ENCODE measurements at places on chromosomes 4 and X.

DNA sequence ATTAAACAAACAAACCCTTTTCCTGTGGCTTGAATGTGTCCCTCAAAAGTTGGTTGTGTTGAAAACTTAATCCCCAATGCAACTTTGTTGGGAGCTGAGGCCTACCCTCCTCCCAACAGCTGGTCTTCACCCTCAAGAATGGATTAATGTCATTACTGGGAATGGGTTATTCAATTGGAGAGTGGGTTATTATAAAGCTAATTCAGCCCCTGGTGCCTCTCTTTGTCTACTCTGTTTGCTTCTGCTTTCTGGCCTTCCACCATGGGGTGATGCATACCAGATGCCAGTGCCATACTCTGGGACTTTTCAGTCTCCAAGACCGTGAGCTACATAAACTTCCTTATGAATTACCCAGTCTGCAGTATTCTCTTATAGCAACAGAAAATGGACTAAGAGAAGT lies 706.5 kb downstream of the CCSER1 start:
- DNase-seq: no peak

GRCh38 chr4:8435656-8436121 lies 4.8 kb downstream of the ACOX3 start:
- DNase-seq: no peak

GRCh38 chrX:73828080-73828720 lies 265.2 kb downstream of the CHIC1 start:
- DNase-seq: no peak

DNA sequence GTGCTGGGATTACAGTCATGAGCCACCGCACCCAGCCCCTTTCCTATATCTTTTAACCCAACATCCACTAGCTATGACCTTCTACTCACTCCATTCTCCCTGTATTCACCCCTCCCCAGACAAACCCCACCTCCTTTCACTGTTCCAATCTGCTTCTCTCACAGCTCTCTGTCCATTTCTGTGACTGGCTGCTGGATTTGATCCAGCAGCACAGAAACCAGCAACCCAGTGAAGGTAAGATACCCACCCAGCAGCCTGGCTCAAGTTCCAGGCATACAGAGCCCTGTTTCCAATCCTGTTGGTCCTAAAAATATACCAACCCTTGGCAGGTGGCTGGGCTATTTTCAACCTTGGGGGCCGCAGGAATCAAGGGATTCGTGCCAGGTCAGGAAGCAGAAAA lies 56.9 kb upstream of the SMIM10 start:
- peak; percentile 17 for DNase-seq

DNA sequence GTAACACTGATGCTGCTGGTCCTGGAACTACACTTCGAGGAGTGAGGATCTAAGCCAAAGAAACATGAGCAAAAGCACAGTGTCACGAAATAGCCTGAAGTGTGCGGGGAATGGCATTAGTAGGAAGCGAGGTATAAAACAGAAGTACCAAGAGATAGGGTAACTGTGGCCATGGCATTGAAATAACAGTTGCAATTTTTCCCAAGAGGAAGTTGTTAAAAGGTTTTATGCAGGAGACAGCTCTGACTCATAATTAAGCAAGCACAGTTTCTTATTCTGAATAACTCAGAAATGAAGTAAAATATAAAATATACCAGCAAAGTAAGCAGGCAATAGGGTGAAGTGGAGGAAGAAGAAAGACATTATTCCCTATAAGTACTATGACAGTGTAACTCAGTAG lies 90.3 kb upstream of the TMEM150C start:
- DNase-seq: no peak

- DNase-seq: no peak
Measured at GRCh38 chr4:182754895-182755294, 162.3 kb downstream of the DCTD start.

DNA sequence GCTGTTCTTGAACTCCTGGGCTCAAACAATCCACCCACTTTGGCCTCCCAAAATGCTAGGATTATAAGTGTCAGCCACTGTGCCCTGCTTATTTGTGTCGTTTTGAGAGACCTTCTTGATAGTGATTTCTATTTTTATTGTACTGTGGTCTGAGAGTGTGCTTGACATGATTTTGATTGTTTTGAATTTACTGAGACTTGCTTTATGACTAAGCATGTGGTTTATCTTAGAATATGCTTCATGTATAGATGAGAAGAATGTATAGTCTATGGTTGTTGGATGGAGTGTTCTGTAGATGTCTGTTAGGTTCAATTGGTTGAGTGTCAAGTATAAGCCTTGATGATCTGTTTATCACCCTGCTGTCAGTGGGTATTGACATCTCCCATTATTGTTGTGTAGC lies 789.3 kb downstream of the IL1RAPL1 start:
- DNase-seq: no peak

DNA sequence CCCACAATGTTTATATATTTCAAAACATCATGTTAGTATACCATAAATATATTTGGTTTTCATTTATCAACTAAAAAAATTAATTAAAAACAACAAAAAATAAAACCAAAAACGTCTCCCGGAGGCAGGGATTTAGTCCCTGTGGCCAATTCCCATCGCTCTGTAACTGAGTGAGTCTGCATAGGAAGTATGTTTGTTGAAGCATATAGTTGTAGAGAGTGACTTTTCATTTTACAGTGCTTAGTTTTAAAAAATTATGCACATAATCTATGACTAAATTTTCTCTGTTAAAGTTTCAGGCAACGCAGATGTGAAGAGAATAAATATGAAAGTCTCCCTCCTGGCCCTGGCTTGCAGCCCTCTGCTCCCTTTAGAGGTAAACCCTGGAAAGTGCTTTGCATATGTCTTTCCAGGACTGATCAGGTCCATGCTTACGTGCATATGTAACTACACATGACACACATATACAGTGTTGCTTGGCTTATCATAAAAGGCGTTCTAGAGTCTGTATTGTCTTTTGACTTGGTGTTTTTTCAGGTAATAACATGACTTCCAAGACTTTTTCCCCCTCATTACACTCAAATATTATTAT lies 63.4 kb upstream of the SORBS2 start:
- no peak for DNase-seq

DNA sequence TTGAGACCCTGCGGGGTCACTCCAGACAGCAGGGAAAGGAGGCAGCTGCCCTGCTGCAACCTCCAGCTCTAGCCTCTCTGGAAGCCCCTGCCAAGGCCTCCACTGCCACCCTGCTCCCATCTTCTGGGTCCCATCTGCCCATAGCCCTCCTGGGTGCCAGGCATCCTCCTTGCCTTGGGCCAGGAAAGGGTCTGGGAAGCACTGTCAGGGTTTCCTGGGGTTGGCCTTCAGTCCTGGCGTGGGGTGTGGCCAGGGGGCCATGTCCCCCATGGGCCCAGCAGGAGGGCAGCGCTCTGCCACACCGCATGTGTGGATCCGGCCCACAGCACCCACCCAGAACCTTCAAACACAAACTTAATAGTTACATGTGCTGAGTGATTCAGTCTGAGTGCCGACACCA lies 3.4 kb upstream of the CPLX1 start:
- no peak for DNase-seq

- DNase-seq: no peak
Measured at GRCh38 chr4:41199788-41200187, 14.6 kb downstream of the APBB2 start.

- DNase-seq: no peak
Measured at GRCh38 chr4:11111876-11112275, 316.8 kb downstream of the HS3ST1 start.

- DNase-seq: no peak
Measured at GRCh38 chr4:17098401-17098800, 200.0 kb upstream of the LDB2 start.

DNA sequence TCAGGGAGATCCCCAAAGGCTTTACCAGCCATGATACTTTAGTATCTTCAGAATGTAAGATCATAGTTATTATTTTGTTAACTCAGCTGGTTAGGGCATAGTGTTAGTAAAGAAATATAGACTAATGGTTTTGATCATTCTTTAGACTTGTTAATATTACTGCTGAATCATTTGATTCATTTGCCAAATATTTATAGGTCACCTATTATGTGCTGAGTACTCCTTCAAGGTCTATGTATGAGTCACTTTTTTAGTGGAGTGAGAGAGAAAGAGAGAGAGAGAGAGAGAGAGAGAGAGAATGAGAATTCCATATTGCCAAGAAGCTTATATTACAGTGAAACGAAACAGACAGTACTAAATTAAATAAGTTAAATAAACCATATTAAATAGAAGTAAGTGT lies 110.3 kb downstream of the UBE2NL start:
- no peak for DNase-seq

- no peak for DNase-seq
Measured at GRCh38 chr4:170256807-170257206, 167.1 kb upstream of the AADAT start.

GRCh38 chr4:12534684-12535083 lies 949.5 kb downstream of the RAB28 start:
- no peak for DNase-seq

- no peak for DNase-seq
Measured at GRCh38 chr4:91990726-91991125, 313.0 kb upstream of the GRID2 start.

GRCh38 chr4:128604204-128604603 lies 205.3 kb upstream of the JADE1 start:
- DNase-seq: no peak

- peak; percentile 57 for DNase-seq
Measured at GRCh38 chrX:120790118-120790517, 85.5 kb downstream of the CT47B1 start.

DNA sequence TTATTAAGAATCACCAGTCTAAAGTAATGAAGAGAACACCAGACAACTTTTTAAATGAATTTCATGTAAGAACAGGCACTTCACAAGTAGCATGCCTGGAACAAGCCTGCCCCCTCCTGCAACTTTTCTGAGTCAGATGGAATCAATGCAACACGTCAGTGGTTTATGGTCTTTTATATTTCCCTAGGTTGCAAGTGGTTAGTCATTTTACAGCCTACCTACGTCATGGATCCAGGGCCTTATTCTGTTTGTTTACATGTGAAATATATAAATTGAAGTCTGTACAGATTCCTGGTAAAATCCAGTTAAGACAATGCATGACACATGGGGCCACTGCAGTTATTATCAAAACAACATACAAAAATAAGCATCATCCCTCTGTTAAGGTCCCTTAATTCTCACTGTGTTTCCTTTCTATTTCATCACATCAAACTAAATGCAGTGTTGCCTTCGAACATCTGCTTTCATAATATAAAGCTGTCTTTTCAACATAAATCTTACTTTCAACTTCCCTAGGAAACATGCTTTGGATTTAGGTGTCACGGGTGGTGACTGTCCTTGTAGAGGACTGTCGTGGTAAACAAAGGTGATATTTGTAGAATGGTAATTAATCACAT lies 309.3 kb downstream of the FRMPD4 start:
- no peak for DNase-seq

- no peak for DNase-seq
Measured at GRCh38 chr4:189656641-189657040, 284.0 kb upstream of the FRG1 start.

- no peak for DNase-seq
Measured at GRCh38 chrX:14872355-14872754, 514 bp downstream of the FANCB start.

GRCh38 chrX:69387567-69388487 lies 116.3 kb upstream of the NALF2 start:
- DNase-seq: peak; percentile 16

DNA sequence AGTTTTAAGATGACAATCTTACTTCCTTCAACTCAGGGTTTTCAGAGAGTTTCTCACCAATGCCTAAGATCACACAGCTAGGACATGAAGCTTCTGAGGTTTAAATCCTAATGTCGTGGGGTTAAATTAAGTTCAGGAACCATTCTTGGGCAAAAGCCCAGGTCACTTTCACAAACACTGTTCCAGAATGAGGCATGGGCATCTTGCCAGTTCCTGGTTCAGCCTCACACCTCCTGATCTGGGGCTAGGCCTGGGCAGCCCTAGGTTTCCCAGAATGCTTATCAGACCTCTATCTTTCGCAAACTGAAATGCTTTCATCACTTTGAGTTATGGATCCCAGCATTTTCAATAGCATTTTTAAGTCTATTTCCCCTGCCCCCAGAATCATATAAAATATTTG lies 224.8 kb upstream of the EDA2R start:
- no peak for DNase-seq

DNA sequence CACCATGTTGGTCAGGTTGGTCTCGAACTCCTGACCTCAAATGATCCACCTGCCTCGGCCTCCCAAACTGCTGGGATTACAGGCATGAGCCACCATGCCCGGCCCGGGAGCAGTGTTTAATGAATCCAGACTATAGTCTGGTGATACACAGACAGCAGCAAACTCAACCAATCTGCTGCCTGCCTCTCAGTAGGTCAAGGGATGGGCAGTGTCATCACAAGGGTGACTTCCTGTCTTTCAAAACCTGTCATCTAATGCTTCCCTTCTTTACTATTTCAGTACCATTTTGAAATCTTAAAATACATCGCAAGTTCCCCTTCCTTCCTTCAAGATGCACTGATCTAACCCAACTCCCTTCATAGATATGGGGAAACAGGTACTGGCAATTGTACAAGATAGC lies 8.4 kb downstream of the RPL39 start:
- no peak for DNase-seq

- no peak for DNase-seq
Measured at GRCh38 chr4:56986192-56986591, 7.5 kb downstream of the POLR2B start.

DNA sequence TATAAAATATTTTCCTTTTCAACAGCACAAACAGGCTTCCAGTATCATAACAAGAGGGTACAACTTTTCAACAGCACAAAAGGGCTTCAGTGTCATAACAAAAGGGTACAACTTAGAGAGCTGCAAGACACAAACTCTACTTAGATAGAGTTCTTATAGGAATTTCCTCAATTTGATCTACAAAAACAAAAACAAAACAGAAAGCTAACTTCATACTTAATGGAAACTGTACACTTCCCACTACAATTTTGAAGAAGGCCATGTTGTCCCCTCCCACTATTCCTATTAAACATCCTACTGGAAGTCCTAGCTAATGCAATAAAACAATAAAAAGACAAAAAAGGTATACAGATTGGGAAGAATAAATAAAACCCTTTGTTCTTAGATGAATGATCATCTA lies 96.7 kb downstream of the CENPC start:
- no peak for DNase-seq

DNA sequence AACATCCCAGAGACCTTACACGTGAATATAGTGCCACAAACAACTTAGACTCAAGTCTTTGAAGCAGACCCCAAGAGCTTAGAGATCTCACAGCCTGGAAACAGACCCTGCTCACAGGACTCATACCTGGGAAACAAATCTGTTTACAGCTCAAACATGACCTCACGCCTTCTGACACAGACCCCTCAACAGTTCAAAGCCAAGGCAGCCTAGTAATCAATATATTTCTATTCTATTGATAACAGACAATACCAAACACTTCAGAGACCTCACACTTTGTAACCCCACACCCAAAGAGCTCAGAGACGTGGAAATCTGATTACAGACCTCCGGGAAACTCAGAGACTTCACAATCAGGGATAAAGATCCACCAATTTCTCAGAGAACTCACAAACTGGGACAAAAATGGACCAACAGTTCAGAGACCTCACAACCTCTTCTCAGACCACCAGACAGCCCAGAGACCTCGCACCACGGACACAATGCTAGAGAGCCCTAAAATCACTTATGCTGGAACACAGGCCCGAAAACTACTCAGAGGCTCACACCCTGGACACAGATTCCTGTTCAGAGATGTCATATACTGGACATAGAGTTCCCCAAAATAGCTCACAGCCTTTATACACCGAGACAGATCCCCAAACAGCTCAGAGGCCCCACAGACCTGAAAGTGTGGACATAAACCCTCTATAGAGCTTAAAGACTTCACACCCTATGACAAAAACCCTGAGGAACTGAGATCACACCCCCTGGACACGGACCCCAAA lies 14.8 kb downstream of the SUV39H1 start:
- DNase-seq: no peak

Measured in NCI-H1105 treated with DMSO at 0.1 percent for 48 hours (cell line).